Activated CD8-positive, alpha-beta memory T cell treated with anti-CD3 and anti-CD28 coated beads, Interleukin-2, amount 10 ng/mL, durations not matched to agents 7 days and 5 days (primary cell): ENCODE measurements at places on chromosomes 2 and 18. TPM values are rescaled to one million over a fixed set of nuclear protein-coding genes. Genes with fewer than 3 reads are reported as not detected.

GRCh38 chr18:21345840-21346239 lies 103.8 kb downstream of the GREB1L start:
- no peaks in the 10 kb centered on the region for H3K27me3 ChIP-seq
- no peaks in the 10 kb centered on the region for H3K4me1 ChIP-seq
- no peak overlapping the region for H3K4me3 ChIP-seq
- no peak for DNase-seq

DNA sequence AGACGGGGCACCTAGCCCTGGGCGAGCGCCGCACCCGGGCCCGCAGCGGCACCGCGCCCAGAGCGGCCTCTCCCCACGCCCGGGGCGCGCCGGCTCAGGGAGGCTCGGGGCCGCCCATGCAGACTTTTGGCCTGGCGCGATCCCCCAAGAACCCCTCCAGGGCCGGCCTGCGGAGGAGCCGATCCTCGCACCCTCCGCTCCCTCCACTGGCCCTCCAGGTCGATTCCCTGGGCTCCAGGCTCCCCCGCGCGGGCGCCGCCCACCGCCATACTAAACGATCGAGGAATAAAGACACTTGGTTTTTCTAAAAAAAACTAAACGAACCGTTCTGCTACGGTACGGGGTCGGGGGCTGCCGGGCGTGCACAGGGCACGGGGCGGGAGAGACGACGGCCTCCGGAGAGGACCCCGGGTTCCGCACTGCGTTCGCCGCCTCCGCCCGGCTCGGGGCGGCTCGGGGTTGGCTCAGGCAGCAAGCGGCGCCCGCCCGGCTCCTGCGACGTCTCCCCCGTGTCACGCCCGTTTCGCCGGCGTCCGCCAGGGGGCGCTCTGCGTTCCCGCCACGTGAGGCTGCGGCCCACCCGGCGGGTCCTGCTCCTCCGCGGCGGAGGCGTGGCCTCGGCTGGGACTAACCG lies 365 bp upstream of the KHK start:
- DNase-seq, result peak; percentile 97
- H3K27me3 ChIP-seq, result no peaks in the 10 kb centered on the region
- H3K4me3 ChIP-seq, result peak overlapping the region; percentile 78
- peaks cover 31% of the 10 kb centered on the region for H3K4me1 ChIP-seq

- no peaks in the 10 kb centered on the region for H3K36me3 ChIP-seq
- no peak overlapping the region for H3K27ac ChIP-seq
- peaks cover 3% of the 10 kb centered on the region for H3K27me3 ChIP-seq
- no peaks in the 10 kb centered on the region for H3K4me1 ChIP-seq
- DNase-seq, result no peak
Observed at GRCh38 chr18:56568986-56569385, 69.4 kb downstream of the TXNL1 start.

GRCh38 chr2:98484121-98484557 lies 39.5 kb downstream of the INPP4A start:
- H3K4me3 ChIP-seq, result no peak overlapping the region
- no peak for DNase-seq
- no peaks in the 10 kb centered on the region for H3K27me3 ChIP-seq
- H3K36me3 ChIP-seq, result peaks cover 21% of the 10 kb centered on the region
- H3K27ac ChIP-seq, result peak overlapping the region; percentile 82

DNA sequence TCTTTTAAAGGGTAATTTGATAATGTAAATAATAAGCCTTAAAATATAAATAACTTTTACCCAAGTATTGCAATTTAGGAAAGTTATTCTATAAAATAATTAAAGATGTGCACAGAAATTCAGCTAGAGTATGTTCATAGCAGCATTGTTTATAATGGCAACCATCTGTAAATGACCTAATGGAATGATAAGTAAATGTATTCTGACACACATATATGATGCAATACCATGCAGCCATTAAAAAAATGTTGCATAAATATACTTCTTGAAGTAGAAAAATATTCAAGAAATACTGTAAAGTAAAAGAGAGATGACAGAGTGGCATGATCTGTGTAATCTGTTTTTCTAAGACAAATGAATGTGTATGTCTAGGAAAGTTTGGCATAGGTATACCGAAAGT lies 545.7 kb downstream of the ZEB2 start:
- no peaks in the 10 kb centered on the region for H3K27me3 ChIP-seq
- no peak for DNase-seq
- H3K36me3 ChIP-seq, result peaks cover 2% of the 10 kb centered on the region
- H3K27ac ChIP-seq, result no peak overlapping the region
- H3K4me1 ChIP-seq, result no peaks in the 10 kb centered on the region
- no peak overlapping the region for H3K4me3 ChIP-seq

GRCh38 chr18:48842259-48843061 lies 108.3 kb downstream of the SMAD7 start:
- no peak overlapping the region for H3K4me3 ChIP-seq
- peaks cover 66% of the 10 kb centered on the region for H3K4me1 ChIP-seq
- H3K27ac ChIP-seq, result peak overlapping the region; percentile 88
- H3K36me3 ChIP-seq, result no peaks in the 10 kb centered on the region
- H3K27me3 ChIP-seq, result no peaks in the 10 kb centered on the region

DNA sequence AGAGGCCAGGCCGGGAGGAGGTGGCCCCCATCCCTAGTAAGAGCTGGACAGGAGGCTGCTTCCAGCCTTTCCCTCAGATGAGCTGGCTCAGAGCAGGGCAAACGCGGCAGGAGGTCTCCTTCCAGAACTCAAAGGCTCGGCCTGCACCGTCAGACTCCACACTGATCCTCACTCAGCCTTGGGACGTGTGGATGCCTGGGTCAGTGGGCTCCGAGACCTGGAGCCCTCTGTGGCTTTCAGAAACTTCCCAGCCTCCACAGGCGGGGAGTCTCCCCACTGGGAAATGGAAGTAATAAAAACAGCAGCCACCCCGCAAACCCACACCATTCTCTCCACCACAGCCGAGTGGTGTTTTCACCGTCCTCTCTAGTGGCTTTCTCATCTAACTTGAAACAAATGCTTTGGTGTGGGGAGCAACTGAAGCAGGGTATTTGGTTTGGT lies 54.3 kb downstream of the INPP5D start:
- no peak overlapping the region for H3K4me3 ChIP-seq
- peaks cover 18% of the 10 kb centered on the region for H3K36me3 ChIP-seq
- H3K27me3 ChIP-seq, result no peaks in the 10 kb centered on the region
- H3K27ac ChIP-seq, result peak overlapping the region; percentile 32

GRCh38 chr2:147603447-147603846 lies 241.4 kb upstream of the ACVR2A start:
- no peaks in the 10 kb centered on the region for H3K36me3 ChIP-seq
- H3K4me3 ChIP-seq, result no peak overlapping the region
- no peaks in the 10 kb centered on the region for H3K4me1 ChIP-seq
- H3K27me3 ChIP-seq, result no peaks in the 10 kb centered on the region

- no peak for DNase-seq
- peaks cover 14% of the 10 kb centered on the region for H3K4me1 ChIP-seq
- H3K4me3 ChIP-seq, result no peak overlapping the region
- H3K36me3 ChIP-seq, result peaks cover 27% of the 10 kb centered on the region
Observed at GRCh38 chr2:190511104-190511503, 23.4 kb downstream of the NEMP2 start.

DNA sequence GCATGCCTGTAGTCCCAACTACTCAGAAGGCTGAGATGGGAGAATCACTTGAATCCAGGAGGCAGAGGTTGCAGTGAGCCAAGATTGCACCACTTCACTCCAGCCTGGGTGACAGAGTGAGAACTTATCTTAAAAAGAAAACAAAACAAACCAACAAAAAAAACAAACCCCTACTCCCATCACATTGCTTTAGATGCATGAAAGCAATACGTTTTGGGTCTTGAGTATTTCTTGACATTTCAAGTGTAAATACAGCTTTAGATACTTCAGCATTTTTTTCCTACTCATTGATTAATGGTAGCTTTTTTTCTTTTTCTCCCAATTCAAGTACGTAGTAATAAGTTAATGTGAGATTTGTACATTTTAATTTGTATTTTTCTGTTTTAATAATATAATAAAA lies 20.3 kb downstream of the RASGRP3 start:
- H3K27me3 ChIP-seq, result peaks cover 4% of the 10 kb centered on the region
- H3K4me1 ChIP-seq, result peaks cover 54% of the 10 kb centered on the region
- peaks cover 20% of the 10 kb centered on the region for H3K36me3 ChIP-seq
- H3K27ac ChIP-seq, result peak overlapping the region; percentile 12

The ANKRD62 gene
- total RNA-seq, result not detected

The PID1 gene
- total RNA-seq, result not detected

The TMEM198 gene
- total RNA-seq, result 1.8 TPM

The ANKRD23 gene
- 14.8 TPM for total RNA-seq

The UGT1A4 gene
- not detected for total RNA-seq
